ENCODE measurements at places on chromosomes 1 and 21.

- DNase-seq: no peak
Measured at GRCh38 chr21:16343776-16344175, 614.0 kb downstream of the USP25 start.

DNA sequence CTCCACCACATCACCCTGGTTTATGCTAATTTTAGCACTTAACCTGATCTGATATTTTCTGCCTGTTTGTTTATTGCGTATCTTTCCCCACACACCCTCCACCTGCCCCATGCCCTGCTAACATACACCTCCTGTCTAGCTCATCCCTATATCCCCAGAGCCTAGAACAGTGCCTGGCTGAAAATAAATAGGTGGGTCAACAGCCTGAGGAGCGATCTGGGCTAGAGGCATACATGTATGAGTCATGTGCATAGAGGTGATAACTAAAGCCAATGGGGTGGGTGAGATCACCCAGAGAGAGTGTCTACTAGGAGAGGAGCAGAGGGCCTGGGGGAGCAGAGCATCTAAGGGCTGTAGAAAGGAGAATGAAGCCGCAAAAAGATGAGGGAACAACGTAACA lies 2.7 kb downstream of the HTR1D start:
- no peak for DNase-seq

GRCh38 chr1:198922638-198923430 lies 284.0 kb downstream of the PTPRC start:
- no peak for DNase-seq

DNA sequence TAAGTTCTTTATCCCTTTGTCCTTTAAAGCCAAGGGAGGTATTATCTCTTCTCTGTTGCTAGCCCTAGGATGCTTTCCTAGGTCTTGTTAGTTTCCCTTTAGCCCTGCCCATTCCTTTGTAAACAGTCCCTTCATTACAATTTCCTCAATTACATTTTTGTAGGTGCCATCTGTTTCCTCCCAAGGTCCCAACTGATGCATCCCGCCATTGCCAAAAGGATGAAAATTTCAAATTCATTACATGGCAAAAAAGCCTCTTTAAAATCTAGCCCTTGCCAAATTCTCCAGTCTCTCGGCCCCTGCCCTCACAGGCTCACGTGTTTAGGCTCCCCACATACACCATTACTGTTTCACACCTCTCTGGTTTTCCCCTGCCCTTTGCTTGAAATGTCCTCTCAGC lies 151.9 kb upstream of the C1orf87 start:
- DNase-seq: no peak

DNA sequence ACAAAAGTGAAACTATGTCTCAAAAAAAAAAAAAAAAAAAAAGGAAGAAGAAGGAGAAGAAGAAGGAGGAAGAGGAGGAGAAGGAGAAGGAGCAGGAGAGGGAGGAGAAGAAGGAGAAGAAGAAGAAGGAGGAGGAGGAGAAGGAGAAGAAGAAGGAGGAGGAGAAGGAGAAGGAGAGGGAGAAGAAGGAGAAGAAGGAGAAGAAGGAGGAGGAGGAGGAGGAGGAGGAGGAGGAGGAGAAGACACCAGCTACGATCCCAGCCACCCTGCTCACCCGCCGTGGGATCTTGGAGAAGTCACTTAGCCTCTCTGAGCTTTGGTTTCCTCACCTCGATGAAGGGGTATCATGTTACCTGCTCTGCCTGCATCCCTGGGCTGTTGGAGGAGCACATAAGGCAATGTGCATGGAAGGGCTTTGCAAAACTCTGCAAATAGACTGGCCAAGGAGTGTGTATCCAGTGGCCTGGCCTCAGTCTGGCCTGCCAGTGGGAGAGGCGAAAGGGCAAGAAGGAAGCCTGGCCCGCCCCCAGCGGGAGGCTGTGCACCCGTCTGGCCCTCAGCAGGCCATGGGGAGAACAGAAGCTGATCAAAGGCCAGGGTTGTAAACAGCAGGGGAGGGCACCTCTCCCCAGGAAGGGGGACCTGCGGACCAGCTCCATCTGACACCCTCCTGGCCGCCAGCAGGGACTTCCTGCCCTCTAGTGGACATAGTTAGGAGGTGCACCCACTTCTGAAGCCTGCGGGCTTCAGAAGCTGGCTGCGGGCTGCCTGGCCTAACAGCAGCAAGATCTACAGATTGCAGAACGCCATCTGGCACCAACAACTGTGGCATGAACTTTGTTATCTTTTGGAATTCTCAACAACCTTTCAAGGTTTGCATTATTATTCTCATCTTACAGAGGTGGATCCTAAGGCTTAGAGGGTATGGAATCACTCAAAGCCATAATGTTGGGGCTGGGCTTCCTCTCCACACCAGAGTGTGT lies 19.2 kb upstream of the CDK18 start:
- peak; percentile 85 for DNase-seq

DNA sequence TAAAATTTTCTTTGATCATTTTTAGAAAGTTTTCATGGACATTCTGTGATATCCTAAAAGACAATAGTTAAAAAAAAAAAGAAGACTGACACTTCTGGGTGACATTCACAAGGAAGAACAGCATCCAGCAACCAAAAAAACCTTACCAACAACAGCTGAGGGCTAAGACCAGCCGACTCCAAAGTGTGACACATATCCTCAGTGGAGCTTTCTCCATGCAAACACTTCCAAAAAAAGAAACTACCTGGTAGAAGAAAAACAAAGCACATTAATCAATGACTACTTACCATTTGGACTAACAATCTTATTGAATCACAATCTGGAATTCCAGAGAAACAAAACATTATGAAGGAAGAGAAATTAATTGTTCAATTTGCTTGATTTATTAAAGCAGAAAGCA lies 88.2 kb downstream of the IARS2 start:
- no peak for DNase-seq

- no peak for DNase-seq
Measured at GRCh38 chr1:33823401-33823800, 40.5 kb upstream of the HMGB4 start.

GRCh38 chr1:211532088-211532444 lies 40.1 kb upstream of the RD3 start:
- no peak for DNase-seq

DNA sequence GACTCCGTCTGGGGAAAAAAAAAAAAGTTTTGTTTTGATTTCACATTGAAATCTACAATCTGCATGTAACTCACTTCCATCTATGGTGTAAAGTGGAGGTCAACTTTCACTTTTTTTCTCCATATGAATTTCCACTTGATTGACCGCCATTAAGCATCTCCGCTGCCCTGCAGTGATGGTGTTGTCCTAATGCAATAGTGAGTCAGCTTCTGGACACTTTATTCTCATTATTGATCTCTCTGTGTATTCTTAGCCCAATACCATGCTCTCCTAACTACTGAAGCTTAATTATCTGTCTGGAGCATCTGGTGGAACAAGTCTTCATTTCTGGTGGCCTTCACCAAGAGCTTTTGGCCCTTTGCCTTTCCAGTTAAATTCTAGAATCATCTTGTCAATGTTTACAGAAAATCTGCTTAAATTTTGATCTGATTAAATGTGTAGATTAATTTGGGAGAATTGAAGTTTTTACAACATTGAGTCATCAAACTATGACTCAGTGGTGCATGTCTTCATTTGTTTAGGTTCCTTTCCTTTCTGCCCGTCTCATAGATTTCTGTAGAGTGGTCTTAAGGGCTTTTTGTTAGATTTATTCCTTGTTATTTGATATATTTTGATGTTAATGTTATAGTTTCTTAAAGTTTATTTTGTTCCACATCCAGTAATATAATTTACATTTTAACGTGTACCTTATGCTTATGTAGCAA lies 181.5 kb downstream of the PRDM2 start:
- no peak for DNase-seq

GRCh38 chr1:48602349-48602748 lies 130.3 kb upstream of the SPATA6 start:
- no peak for DNase-seq

DNA sequence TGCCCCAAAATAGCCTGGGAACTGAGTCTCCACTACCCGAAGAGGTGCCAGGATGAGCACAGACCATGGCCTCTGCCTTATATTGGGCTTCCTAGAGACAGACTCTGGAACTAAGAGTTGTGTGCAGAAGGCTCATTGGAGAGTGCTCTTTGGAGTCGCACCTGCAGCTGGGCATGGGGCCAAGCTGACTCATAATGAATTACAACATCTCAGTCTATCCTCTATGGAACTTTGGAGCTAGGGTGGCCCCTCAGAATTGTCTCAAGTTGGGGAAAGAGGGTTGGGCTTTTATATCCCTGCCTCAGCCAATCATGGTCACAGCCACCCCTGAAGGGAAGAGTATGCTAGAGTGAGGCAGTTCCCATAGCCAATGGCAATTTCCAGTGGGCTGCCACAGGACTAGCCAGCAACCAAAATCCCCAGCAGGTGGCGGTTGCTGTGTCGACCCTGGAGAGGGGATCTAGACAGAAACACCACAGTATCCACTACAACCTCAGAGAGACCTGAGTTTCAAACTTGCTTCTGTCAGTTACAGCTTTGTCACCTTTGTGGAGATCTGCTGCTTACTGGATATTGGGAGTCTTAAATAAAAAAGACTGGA lies 93.8 kb downstream of the DMRTA2 start:
- DNase-seq: no peak

GRCh38 chr1:21924503-21925005 lies 12.6 kb downstream of the HSPG2 start:
- DNase-seq: no peak

- no peak for DNase-seq
Measured at GRCh38 chr1:185059950-185060571, 14.7 kb downstream of the RNF2 start.

DNA sequence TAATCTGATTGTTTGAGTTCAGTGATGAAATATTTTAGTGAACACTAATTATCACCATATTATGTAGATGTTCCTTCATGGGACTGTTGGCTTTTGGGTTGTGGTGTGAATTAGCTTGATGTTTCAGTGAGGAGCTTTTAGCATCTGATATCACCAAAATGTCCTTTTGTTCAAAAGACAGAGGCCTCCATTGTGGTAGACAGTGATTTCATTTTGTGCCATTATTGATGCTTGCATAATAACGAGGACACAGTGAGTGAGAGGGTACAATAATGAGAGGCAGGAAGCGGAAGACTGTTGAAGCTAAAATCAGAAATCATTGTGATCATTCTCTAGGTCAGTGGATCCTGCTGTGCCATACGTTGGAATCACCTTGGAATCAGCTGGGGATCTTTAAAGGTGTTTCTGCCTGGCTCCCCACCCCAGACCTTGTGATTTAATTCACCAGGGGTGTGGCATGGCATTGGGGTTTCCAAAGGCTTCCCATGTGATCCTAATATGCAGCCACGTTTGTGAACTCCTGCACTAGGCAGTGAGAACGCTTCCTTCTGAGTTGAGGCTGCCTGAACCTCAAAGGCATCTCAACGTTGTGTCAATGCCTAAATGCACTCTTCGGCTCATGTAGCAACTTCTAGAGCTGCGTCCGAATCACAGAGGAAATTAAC lies 82.1 kb upstream of the KIF1B start:
- no peak for DNase-seq

GRCh38 chr1:8004803-8005573 lies 21.1 kb downstream of the ERRFI1 start:
- DNase-seq: peak; percentile 44

DNA sequence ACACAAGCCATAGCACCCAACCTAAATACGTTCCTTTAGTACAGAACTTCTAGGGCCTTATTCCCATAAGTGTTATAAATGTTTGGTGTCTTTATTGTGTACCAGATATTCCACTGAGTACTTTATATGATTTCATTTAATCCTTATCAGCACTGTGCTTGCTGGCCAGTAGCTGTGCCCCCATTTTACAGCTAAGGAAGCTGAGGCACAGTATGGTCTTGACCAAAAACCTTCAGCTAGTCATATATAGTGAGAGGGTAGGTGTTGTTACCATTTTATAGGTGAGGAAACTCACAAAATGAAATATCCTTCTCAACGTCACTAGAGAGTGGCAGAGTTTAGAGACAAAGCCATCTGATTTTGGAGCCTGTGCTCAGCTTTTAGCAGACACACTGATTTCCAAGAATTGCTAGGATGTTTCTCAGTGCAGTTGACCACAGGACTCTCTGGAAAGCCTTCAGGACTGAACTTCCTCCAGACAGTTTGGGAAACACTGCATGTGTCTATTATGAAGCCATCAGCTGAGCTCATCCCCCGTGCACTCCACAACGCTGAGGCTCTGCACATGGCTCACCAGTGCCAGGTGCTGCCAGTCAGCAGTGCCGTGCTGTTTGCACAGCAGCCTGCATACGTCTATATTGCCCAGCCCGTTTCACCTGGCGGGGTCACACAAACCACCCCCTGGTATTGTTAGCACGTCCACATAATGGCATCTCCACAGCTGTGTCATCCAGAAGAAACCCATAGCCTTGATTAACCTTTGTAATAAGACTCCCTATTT lies 15.4 kb downstream of the NPPA start:
- no peak for DNase-seq

DNA sequence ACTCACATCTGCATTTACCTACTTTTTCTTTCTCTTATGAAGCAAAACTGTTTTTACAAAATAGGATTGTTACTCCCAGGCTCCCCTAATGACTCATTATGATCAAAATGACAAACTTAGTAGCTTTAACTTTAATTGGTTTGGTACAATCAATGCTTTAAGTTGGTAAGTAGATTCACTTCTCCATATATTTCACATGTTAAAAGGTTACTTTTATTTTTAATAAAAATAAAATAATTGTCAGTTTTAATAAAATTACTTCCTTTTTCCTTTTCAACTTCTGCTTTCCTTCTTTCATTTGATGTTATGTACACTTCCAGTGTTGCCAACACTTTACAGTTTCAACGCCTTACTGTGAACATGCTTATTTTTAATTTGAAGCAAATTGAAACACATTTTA lies 477.6 kb downstream of the SETD4 start:
- no peak for DNase-seq

DNA sequence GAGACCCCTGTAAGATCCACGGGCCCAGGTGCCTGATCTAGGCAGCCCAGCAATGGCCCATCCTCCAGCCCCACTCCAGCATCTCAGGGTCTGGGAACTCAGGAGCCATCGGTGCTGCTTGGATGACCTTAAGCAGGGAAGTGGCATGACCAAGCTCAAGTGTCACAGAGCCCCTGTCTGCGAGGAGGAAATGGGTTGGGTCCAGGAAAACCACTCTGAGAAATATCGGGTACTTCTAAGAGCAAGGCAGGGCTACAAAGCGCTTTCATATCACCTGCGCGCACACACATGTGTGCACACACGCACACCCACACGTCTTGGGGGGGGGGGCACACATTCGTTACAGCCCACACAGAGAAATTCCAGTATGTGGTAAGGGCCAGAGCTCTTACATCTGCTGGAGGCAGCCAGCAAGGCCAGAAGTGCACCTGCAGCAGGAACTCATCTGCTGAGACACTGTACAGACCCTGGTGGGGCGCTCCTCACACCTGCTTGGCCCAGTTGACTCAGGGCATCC lies 32.6 kb upstream of the SPOCD1 start:
- no peak for DNase-seq

Measured in NCI-H1694 treated with DMSO at 0.1 percent for 48 hours (cell line).